Left renal pelvis (tissue), 4 donors: ENCODE measurements at places on chromosomes 16 and 17. TPM values are rescaled to one million over a fixed set of nuclear protein-coding genes. Genes with fewer than 3 reads are reported as not detected.

DNA sequence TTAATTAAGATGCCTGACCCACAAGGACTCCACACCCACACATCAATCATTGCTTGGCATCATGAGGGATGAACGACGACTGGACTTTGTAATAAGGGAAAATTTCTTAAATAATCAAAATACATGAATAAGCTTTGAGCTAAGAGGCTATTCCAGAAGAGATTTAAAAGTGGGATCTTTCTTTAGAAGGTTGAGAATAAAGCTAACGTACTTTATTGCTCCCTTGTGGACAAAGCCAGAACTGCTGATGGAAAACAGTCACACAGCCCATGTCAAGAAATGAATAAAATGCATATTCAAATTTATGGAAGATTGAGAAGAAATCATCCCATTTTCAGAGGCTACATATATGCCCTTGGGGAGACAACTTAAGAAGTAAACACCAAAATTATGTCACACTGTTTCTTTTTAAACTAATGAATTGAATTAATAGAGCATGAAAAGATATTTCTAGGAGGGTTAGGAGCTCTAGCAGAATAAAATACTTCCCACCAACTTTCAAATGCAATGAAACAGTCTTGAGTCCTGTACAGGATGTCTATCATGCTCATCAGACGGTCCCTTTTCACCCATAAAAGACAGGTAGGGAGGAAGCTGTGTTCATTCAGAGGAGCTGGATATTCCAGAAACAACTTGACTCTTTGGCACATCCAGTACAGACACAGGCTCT is 60.2 kb upstream of the PHOSPHO1 start:
- no peak for DNase-seq

- no peak for DNase-seq
These were observed 826.9 kb upstream of the CDH8 start for GRCh38 chr16:62863139-62863538.

DNA sequence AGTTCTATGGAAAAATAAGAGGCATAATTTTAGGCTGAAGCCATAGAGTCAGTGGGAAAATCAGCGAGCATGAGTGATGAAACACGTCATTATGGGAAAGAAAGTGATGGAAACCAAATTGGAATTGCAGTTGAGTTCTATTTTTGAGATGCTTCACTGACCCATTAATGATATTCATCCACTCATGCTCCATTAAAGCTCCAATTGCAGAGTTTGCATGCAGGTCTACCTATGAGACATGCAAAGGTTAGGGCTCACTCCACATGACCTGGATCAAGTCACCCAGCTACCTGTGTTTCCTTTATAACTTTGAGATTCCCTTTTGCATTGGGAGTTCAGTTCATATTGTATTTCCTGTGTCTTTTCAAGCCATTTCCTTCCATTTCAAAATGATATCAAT is 8.0 kb upstream of the KRTAP2-4 start:
- no peak for DNase-seq

DNA sequence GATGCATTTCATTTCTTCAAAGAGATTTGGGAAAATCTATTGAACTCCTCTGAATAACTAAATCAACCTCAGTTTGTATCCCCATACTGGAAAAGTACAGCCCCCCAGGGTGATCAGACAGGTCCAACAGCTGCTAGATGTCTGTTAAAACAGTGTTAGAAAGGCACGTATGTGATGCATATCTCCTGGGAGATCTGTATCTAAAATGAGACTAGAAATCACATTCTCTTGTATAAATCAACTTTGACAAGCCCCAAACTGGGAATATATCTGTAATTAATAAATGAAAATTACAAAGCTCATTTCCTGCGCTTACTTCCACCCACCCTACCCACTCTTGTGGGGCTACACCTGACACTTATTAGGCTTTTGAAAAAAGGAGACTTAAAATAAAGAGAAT is 3.8 kb upstream of the KIF2B start:
- DNase-seq, result no peak

DNA sequence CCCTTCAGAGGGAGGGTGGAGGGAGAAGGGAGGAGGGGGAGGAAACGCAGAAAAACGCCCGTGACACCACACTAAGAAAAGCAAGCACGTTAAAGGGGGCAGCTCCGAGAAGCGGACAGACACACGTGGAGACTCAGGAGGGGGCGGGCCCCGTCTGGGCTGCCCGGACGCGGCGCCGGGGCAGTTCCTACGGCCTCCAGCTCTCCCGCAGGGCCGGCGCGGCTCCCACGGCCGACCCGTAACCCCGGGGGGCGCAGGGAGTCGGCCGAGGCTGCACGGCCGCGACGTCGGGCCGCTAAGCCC is 362 bp downstream of the KLHDC4 start:
- DNase-seq, result no peak

Gene CARD14
- polyA plus RNA-seq, result 1.7 TPM

Gene GPS1
- 108 TPM for polyA plus RNA-seq

Gene CSH2
- polyA plus RNA-seq, result not detected
